ENCODE measurements at places on chromosomes 1 and 21.
A peak's percentile ranks its signal among the peaks of the same experiment; 100 is the strongest.

DNA sequence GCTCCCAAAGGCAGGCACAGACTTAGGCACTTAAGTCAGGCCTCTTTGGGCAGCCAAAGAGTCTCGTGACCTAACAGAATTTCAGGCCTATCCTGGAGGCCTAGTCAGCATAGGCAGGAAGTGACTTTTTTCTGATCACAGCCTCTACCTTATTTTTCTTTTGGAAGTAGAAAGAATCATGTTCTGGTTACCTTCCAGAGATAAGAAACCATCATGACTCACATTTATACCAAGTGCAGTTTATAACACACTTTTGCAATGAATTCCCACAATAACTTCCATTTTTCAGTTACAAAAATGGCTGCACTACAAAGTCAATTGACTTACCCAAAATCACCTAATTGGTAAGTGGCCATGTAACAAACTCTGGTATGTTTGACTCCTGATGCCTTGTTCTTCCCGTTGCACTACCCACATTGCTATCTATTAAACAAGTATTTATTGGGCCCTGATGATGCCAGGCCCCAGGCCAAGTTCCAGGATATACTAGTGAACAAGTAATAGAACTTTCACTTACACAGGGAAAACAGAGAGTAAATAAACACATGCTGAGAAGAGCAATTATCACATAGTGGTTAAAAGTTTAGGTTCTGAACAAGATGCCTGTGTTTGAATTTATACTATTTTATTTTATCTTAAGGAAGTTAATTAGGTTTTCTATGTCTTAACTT lies 74.3 kb downstream of the SH3GLB1 start:
- no peak for DNase-seq

GRCh38 chr1:239719642-239720258 lies 333.4 kb downstream of the CHRM3 start:
- DNase-seq: no peak

- DNase-seq: peak; percentile 38
These were observed 89.7 kb downstream of the DMRTA2 start for GRCh38 chr1:50333595-50333974.

- DNase-seq: no peak
These were observed 42.2 kb downstream of the LRRC53 start for GRCh38 chr1:74470251-74470650.

- no peak for DNase-seq
These were observed 397.8 kb upstream of the USP24 start for GRCh38 chr1:55612988-55613387.

DNA sequence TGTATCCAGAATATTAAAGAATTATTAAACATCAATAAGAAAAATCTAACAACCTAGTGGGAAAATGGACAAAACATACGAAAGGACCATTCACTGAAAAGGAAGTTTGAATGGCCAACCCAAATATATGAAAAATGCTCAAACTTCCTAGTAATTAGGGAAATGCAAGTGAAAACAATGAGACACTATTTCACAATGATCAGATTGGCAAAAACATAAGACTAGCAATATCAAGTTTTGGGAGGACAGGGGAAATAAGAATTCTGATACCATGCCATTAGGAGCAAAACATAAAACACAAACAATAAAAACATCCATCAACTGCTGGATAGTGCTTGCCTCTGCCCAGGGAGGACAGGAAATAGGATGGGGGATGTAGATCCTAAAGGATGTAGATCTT lies 14.3 kb downstream of the XCL2 start:
- DNase-seq: no peak

GRCh38 chr1:246597340-246597739 lies 31.1 kb downstream of the CNST start:
- DNase-seq: no peak

GRCh38 chr1:112057736-112058135 lies 68.3 kb upstream of the KCND3 start:
- DNase-seq: no peak

- peak; percentile 1 for DNase-seq
These were observed 58.8 kb upstream of the SPATA6 start for GRCh38 chr1:48530727-48531351.

DNA sequence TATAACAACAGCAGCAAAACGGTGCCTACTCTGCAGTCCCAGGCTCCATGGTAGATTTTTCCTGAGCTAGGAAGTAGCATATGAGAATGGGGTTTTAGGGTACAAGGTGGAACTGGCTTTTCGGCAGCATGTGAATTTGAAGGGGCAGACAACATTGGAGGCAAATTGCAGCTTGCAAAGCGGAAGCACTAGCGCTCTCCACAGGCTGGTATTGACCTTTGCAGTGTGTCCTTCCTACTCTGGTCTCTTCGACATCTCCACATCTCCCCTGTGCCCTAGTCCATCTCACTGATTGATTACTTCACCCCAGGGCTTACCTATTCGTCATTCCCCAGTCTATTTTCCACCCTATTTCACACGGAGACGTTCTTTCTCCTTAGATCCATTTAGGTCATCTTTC lies 13.0 kb downstream of the IGSF21 start:
- no peak for DNase-seq

GRCh38 chr21:26888931-26889330 lies 43.7 kb upstream of the ADAMTS1 start:
- DNase-seq: no peak

DNA sequence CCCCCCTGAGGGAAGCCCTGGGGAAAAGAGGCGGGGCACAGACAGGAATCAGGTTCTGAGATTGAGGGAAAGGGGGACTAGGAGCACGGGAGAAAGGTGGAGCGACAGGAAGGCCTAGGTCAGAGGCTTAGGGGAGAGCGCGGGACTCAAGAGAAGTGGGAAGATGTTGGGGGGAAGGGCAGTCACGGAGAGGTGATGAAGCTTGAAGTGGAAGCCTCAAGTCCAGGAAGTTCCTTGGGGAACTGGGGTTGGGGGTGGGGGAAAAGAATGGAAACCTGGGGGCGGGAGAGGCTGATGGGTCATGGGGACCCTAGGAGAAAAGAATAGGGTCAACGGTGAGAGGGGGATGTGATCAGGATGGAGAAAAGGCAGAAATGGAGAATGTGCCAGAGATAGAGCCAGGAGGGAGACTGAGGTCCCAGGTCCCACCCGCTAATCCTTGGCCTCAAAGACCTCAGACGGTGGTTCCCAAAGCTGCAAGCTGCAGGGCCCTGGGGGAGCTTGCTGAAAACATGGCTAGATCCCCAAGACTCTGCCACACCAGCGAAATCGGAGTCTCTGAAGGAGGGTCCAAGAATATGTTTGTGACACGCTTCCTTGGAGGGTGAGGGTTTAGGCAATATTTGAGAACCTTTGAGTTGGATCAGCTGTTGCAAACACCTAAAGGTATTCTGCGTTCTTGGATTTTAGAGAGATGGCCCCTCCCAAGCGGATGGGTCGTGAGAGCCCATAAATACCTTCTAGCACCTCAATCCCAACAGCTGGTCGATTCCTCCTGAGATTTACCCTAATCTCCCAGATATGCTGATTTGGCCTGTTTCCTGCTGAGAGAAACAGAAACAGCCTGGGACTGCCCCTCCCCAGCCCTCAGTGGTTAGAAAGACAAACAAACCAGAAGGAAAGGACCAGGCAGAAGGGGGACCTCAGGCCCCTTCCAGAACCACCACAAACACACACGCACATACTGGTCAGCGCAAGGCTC lies 3.6 kb downstream of the C1orf232 start:
- DNase-seq: no peak

GRCh38 chr1:194442901-194443575 lies 1256.6 kb upstream of the B3GALT2 start:
- DNase-seq: no peak

GRCh38 chr1:32876341-32877210 lies 5.9 kb upstream of the FNDC5 start:
- no peak for DNase-seq

GRCh38 chr1:52579415-52579814 lies 22.8 kb upstream of the GPX7 start:
- no peak for DNase-seq

DNA sequence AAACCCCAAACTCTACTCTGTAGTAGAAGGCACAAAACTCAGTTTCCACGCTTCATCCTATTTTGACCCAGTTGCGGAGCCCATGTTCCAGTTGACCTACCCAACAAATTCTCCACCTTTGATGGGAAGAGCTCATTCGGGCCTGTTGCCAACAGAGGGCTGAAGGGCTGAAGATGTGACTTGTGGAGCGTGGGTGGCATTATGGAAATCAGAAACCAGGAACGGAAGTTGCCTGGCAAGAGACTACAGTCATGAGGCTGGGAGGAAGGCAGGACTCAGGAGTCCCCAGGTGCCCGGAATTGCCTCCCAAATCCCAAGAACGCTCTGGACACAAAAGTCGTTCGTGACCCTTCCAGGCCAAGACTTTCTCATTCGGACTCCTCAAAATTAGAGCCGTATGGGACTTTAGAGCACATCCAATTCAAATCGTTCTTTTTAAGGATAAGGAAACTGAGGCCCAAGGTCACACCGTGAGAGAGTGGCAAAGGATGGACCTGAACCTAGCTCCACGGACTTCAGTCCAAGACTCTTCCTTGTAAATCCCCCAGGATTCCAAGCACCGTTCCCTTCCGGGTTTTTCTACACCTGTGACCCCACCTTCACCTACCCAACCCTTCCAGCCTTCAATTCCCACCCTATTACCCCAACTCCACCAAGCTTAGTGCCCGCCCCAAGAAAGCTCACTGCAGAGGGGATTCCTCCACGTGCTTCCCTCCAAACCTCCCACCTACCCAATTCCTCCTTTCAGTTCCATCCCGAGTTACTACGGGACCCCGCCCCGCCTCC lies 739 bp downstream of the SMG5 start:
- DNase-seq: no peak

DNA sequence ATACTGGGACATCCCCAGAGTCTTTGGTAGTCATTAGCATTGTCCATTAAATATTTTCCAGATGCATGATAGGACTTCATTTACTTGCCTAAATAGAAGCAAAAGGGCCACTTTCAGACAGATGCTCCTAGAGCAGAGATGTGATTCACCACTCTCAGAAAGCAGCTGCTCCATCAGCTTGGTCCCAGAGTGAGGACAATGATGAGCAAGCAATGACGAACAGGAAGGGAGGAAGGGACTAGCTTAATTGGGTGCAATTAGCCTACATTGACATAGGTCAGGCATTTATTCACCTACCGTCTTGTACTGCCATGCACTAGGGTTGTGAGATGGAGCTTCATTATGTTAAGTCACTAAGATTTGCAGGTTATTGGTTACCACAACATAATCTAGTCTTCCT lies 85.1 kb upstream of the PLXNA2 start:
- DNase-seq: no peak
